Activated CD4-positive, alpha-beta T cell treated with anti-CD3 and anti-CD28 coated beads for 36 hours (primary cell): ENCODE measurements at places on chromosomes 12 and 14. TPM values are rescaled to one million over a fixed set of nuclear protein-coding genes. Genes with fewer than 3 reads are reported as not detected.

The PAPOLA gene
- total RNA-seq = 190 TPM

The PAX9 gene
- not detected for total RNA-seq

The TNFRSF1A gene
- total RNA-seq = 58.7 TPM

The B4GALNT3 gene
- 2.2 TPM for total RNA-seq

The MMP19 gene
- total RNA-seq = not detected

The RAB3IP gene
- total RNA-seq = 39.9 TPM

The G2E3 gene
- 16.9 TPM for total RNA-seq

The MGST1 gene
- total RNA-seq = not detected

GRCh38 chr12:125142601-125143000 is 77.4 kb downstream of the AACS start:
- H3K27me3 ChIP-seq = no peaks in the 10 kb centered on the region
- H3K27ac ChIP-seq = no peak overlapping the region
- DNase-seq = no peak
- H3K4me1 ChIP-seq = no peaks in the 10 kb centered on the region
- no peak overlapping the region for H3K4me3 ChIP-seq

- H3K36me3 ChIP-seq = no peaks in the 10 kb centered on the region
- H3K4me1 ChIP-seq = no peaks in the 10 kb centered on the region
- no peak overlapping the region for H3K27ac ChIP-seq
- no peak for DNase-seq
Measured at GRCh38 chr12:108175310-108175709, 46.2 kb downstream of the WSCD2 start.

GRCh38 chr12:79119796-79120195 is 255.2 kb downstream of the SYT1 start:
- no peaks in the 10 kb centered on the region for H3K27me3 ChIP-seq
- no peak overlapping the region for H3K4me3 ChIP-seq
- no peaks in the 10 kb centered on the region for H3K36me3 ChIP-seq
- no peak overlapping the region for H3K27ac ChIP-seq

DNA sequence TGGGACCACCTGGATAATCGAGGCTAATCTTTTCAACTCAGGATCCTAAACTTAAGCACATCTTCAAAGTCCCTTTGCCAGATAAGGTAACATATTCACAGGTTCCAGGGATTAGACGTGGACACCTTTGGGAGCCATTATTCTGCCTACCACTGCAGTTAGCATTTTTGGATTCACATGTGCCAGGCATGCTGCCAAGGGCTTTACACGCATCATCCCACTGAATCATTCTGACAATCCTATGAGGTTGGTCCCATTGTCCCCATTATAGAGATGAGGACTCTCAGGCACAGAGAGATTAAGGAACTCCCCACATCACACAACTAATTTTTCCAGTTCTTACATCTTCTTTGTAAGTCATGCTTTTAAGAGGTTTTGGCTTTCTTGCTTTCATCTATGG is 34.5 kb downstream of the RTN1 start:
- no peaks in the 10 kb centered on the region for H3K36me3 ChIP-seq
- H3K27me3 ChIP-seq = peaks cover 19% of the 10 kb centered on the region
- H3K4me3 ChIP-seq = no peak overlapping the region
- no peak overlapping the region for H3K27ac ChIP-seq
- H3K4me1 ChIP-seq = no peaks in the 10 kb centered on the region

GRCh38 chr12:55970775-55971174 is 3.1 kb upstream of the RAB5B start:
- peaks cover 34% of the 10 kb centered on the region for H3K36me3 ChIP-seq
- H3K27ac ChIP-seq = no peak overlapping the region
- no peak overlapping the region for H3K4me3 ChIP-seq

- no peak overlapping the region for H3K27ac ChIP-seq
- peaks cover 3% of the 10 kb centered on the region for H3K4me1 ChIP-seq
- DNase-seq = peak; percentile 51
- H3K36me3 ChIP-seq = peaks cover 19% of the 10 kb centered on the region
- no peaks in the 10 kb centered on the region for H3K27me3 ChIP-seq
- H3K4me3 ChIP-seq = no peak overlapping the region
Measured at GRCh38 chr14:71720978-71721624, 211.1 kb upstream of the RGS6 start.

GRCh38 chr12:13340149-13340548 is 143.6 kb downstream of the EMP1 start:
- peaks cover 14% of the 10 kb centered on the region for H3K4me1 ChIP-seq
- H3K36me3 ChIP-seq = no peaks in the 10 kb centered on the region
- no peak for DNase-seq
